Naive thymus-derived CD4-positive, alpha-beta T cell (primary cell): ENCODE measurements at places on chromosomes 3 and 15.
A peak's percentile ranks its signal among the peaks of the same experiment; 100 is the strongest.

- DNase-seq, result no peak
These were observed 59.0 kb upstream of the ACKR4 start for GRCh38 chr3:132538072-132538471.

- no peak for DNase-seq
These were observed 457.4 kb upstream of the AGTR1 start for GRCh38 chr3:148240351-148240750.

DNA sequence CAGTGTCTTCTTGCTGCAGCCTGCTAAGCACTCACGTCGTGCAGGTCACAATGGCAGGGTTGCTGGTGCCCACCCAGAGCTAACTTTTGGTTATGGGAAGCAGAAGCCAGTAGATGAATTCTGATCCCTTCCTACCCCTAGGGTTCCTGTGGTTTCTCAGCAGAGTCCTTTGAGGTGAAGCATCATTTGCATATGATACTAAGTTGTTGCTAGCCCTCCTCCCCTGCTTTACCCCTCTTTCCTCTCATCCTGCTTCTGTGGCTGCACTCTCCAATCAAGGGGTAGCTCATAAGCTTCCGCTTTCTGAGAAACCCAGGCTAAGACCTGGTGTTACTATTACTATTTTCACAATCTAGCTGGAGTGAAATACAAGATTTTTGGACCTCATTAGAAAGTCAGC, 22.1 kb upstream of the HEG1 start:
- no peak for DNase-seq

GRCh38 chr3:103818800-103819199, 1384.0 kb downstream of the ZPLD1 start:
- no peak for DNase-seq

- peak; percentile 2 for DNase-seq
These were observed 87.0 kb downstream of the SV2B start for GRCh38 chr15:91186904-91187656.

DNA sequence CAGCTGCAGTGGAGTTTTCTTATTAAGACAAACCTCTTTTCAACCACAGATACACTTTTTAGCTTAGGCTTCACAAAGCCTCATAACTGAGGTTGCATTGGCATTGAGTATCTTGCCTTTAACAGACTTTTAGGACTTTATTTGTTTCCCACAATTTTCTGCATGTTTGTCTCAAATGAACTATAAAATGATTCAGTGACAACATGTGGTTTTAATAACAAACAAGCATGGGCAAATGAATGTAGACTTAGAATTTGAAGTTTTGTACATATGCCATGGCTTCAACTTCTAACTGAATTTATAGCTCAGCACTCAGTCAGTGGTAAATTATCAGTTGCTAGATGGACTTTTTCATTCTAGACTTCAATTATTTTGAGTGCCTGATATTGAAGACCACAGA, 101.6 kb downstream of the SLC25A26 start:
- DNase-seq, result no peak

DNA sequence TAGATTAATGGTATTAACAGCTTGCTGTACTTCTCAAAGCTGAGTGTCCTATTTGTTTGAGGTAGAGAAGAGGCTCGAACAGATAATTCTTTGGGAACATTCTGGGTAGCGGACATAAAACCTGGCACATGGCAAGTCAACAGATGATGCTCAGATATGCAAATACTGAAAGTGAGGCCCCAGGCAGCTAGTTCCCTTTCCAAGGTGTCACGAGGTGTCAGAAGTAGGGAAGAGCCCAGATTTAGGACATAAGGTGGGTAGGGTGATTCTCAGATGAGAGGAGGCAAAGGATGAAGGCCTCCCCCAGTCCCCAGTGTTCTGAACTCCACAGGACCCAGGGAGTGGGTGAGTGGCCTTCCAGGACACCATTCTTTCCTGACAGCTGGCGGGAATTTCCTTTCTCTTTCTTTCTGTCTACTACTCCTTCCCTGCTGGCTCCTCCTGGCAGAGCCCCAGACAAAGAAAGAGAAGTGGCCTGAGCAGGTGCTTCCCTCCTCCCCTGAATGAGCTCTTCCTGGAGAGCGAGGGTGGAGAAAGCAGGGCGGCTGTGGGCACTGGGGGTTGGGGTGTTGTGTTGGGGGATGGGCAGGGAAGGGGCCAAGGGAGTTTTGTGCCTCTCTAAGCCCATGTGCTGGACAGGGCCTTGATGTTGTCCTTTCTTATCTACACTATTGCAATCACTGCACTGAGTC, 87.5 kb downstream of the CORO2B start:
- DNase-seq, result no peak

- DNase-seq, result no peak
These were observed 23.9 kb upstream of the HEG1 start for GRCh38 chr3:125079675-125080045.

DNA sequence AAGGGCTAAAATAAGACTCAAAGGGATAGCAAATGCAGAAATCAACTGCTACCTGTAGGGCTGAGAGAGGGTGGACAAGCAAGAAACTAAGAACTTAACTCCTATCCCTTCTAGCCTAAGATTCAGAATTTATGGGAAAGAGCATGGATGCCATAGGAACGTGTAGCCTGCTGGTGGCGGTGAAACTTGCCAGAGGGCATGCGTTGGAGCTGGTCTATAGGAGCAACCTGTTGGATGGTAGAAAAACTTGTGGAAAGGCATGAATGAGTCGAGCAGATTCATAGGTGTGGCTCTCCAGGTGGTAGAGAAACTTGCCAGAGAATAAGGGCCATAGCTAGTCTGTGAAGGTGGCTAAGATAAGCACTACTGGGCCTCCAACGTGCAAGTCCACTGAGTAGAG, 137.2 kb downstream of the DOCK3 start:
- no peak for DNase-seq

GRCh38 chr15:45287390-45287956, 35.4 kb downstream of the SLC28A2 start:
- DNase-seq, result no peak

DNA sequence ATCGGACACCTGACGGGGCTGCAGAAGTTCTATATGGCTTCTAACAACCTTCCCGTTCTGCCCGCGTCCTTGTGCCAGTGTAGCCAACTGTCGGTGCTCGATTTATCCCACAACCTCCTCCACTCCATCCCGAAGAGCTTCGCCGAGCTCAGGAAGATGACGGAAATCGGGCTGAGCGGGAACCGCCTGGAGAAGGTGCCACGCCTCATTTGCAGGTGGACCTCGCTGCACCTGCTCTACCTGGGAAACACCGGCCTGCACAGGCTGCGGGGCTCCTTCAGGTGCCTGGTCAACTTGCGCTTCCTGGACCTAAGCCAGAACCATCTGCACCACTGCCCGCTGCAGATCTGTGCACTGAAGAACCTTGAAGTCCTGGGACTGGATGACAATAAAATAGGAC, 9.8 kb upstream of the LRRC34 start:
- DNase-seq, result no peak

GRCh38 chr3:37477711-37478487, 303.5 kb upstream of the LRRFIP2 start:
- DNase-seq, result no peak

DNA sequence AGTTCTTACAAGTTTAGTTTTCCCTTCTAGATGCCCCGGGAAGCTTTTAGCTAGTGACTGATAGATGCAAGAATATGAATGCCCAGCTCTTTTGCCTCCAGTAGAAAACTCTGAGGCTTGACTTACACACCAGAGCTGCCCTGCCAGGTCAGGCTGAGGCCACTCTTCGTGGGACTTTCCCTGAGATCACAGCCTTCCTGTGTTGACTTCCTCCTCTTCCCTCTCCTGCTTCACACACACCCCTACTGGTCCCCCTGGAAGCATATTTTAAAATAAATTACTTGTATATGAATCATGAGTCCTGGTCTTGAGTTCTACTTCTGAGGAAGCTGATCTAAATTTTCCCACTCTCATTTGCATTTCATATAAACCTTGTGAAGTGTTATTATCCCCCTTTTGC, 413.7 kb downstream of the PDCD6IP start:
- DNase-seq, result no peak

- no peak for DNase-seq
These were observed 133.3 kb downstream of the WDR72 start for GRCh38 chr15:53625962-53626845.

DNA sequence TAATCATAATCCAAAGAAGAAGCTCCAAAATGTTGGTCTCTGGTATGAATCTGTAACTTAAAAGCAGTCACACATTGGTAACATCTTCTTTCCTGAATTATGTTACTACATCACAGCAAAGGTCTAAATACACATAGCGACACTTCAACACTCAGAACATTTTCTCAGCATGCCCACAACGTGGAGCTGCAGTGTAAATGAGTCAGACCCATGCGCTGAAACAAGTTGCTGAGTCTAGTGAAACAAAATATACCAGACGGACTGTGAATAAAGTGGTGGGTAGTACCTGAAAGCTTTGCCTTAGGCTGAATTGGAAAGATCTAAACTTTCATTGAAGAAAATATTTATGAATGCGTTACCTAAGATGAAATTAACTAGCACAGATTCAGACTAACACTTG, 33.2 kb upstream of the GOLGA8B start:
- no peak for DNase-seq

DNA sequence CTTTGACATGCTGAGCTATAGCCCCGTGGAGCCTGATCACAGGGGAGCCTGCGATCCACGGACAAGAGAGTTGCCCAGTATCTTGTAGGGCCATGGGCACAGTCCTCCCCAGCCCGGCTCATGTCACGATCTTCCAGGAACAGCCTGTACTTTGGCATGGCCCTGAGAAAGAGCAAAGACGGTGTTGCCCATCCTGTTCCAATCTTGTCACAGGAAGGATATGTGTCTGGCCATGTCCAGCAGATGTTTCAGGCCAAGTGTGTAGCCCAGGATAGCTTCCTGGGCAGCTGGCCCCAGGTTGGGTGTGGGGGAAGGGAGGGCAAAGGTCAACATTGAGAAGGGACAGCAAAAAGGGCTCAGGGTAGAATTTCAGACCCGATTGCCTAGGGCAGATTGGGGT, 17.0 kb upstream of the RPL29 start:
- DNase-seq, result no peak

DNA sequence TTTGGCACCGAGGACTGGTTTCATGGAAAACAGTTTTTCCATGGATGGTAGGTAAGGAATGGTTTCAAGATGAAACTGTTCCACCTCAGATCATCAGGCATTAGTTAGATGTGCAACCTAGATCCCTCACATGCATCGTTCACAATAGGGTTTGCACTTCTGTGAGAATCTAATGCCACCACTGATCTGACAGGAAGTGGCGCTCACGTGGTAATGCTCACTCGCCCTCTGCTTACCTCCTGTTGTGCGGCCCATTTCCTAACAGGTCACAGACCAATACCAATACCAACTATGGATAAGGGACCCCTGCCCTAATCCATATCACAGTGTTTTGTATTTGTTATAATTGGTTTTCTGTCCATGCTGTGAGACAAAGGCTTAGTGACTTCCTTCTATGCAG, 58.9 kb downstream of the SLMAP start:
- peak; percentile 34 for DNase-seq

- no peak for DNase-seq
These were observed 102.5 kb downstream of the SST start for GRCh38 chr3:187567661-187568121.

DNA sequence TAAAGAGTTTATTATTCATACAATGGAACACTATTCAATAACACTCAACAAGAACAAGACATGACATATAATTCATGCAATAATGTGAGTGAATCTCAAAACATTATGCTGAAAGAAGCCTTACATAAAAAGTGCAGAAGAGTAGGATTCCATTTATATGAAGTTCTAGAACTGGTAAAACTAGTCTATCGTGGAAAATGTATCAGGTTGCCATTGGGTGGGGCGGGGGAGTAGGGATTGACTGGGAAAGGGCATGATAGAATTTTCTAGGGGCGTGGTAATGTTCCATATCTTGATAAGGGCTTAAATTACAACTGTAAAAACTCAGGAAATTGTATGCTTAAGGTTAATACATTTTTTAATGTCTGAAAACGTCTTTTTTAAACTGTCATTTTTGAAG, 247.9 kb downstream of the SATB1 start:
- DNase-seq, result no peak
